ENCODE measurements at places on chromosomes 12 and 14. TPM values are rescaled to one million over a fixed set of nuclear protein-coding genes. Genes with fewer than 3 reads are reported as not detected.

CKAP4 gene
- 30.6 TPM for total RNA-seq

KLRC2 gene
- 0.52 TPM for total RNA-seq

PZP gene
- total RNA-seq = not detected

BIN2 gene
- 1.3 TPM for total RNA-seq

OR4E2 gene
- total RNA-seq = not detected

DNA sequence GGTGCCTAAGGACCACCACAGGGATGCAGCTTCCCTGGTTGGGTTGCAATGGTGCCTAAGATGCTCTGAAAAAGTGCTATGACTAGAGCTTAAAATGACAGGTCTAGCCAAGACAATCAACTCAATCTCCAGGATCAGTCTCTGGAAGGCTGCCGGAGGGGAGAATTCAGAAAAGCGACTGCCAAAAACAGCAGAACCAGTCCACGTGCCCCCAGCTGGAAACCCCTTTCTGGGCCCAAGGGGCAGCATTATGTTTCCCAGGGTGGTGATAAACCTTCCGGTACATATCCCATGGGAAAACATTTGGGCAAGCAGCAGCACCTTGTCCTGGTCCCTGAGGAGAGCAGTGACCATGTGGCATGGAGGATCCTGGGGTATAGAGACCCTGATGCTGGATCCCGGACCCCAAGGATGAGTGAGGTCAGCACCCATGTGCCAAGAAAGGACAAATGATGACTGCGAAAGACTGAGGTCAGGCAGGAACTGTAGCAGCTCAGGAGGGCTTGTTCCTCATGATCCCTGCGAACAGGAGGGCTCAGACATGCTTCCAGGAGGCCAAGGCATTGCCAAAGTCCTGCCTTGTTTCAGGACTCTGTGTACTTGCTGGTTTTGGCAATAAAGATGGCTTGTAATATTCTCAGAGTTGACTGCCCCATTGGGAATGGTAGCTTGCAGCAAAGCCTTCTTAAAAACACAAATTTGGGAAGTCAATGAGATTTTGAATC is 49.9 kb upstream of the LTBP2 start:
- H3K27ac ChIP-seq = no peak overlapping the region
- no peaks in the 10 kb centered on the region for H3K36me3 ChIP-seq
- no peak for DNase-seq
- H3K4me3 ChIP-seq = no peak overlapping the region
- no peaks in the 10 kb centered on the region for H3K4me1 ChIP-seq

GRCh38 chr12:15033641-15034040 is 60.8 kb downstream of the PDE6H start:
- no peak overlapping the region for H3K27ac ChIP-seq
- no peak overlapping the region for H3K4me3 ChIP-seq
- H3K36me3 ChIP-seq = no peaks in the 10 kb centered on the region
- H3K4me1 ChIP-seq = no peaks in the 10 kb centered on the region
- peak; percentile 12 for DNase-seq

GRCh38 chr12:123546281-123546680 is 12.8 kb upstream of the RILPL1 start:
- no peak overlapping the region for H3K27ac ChIP-seq
- H3K4me1 ChIP-seq = no peaks in the 10 kb centered on the region
- H3K36me3 ChIP-seq = no peaks in the 10 kb centered on the region
- no peak for DNase-seq
- no peak overlapping the region for H3K4me3 ChIP-seq

DNA sequence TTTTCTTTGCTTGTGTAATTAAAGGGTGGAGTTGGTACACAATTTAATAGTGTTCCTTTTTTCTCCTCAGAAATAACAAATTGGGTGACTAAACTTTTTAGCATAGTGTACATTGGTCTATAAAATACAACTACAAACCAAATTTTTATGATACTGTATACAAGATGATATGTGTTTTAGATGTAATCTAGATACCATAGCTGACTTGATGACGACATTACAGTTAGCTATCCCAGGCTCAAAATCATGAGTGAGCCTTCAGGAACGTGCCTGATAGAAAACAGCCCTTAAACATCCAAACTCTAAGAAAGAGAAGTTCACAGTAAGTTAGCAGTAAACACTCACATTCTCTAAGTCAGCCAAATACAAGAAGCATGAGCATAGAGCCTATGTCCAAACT is 99.0 kb upstream of the SSTR1 start:
- H3K4me3 ChIP-seq = no peak overlapping the region
- H3K27ac ChIP-seq = no peak overlapping the region
- H3K27me3 ChIP-seq = no peaks in the 10 kb centered on the region

Measured in body of pancreas (tissue), 4 donors.